Stimulated activated CD4-positive, alpha-beta T cell treated with anti-CD3 and anti-CD28 coated beads, Interleukin-15, amount 100 ng/mL, for 1 hour (primary cell): ENCODE measurements at places on chromosomes 3 and 15.

- DNase-seq = no peak
Measured at GRCh38 chr3:195257454-195258448, 13.2 kb downstream of the XXYLT1 start.

- DNase-seq = no peak
Measured at GRCh38 chr3:93923006-93923405, 50.7 kb downstream of the PROS1 start.

- DNase-seq = no peak
Measured at GRCh38 chr15:26028086-26028740, 165.1 kb upstream of the ATP10A start.

- DNase-seq = no peak
Measured at GRCh38 chr3:9721015-9721699, 10.4 kb upstream of the BRPF1 start.

DNA sequence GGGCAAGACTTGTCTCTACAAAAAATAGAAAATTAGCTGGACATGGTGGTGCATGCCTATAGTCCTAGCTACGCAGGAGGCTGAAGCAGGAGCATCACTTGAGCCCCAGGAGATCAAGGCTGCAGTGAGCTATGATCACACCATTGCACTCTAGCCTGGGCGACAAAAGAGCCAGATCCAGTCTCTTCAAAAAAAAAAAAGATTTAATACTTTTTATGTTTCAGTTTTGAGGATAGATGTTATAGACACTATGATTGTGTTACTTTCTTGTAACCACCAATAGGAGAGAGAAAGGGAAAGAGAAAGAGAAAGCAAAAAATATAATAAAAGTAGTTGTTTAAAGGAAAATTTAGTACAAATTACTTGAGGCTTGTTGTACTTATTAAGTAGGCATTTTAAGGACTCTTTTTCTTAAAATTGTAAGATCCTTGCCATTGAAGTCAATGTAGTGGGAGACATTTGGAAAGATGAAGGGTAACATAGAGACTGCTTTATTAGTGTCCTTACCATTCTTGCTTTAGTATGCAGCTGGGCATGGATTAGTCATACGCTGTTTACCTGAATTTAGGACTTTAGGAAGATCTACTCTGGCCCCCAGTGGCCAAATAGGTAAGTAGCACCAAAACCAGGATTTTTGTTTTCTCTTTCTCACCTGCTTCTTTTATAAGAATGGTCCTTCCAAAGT, 35.1 kb upstream of the ZDHHC23 start:
- no peak for DNase-seq

GRCh38 chr15:70343961-70344621, 246.4 kb upstream of the TLE3 start:
- no peak for DNase-seq

GRCh38 chr3:16474216-16474615, 39.3 kb downstream of the RFTN1 start:
- no peak for DNase-seq

- DNase-seq = no peak
Measured at GRCh38 chr3:131731709-131732108, 228.9 kb upstream of the MRPL3 start.

- DNase-seq = no peak
Measured at GRCh38 chr3:183579967-183580900, 24.7 kb upstream of the KLHL6 start.

GRCh38 chr3:8984526-8984925, 21.3 kb upstream of the RAD18 start:
- DNase-seq = no peak

DNA sequence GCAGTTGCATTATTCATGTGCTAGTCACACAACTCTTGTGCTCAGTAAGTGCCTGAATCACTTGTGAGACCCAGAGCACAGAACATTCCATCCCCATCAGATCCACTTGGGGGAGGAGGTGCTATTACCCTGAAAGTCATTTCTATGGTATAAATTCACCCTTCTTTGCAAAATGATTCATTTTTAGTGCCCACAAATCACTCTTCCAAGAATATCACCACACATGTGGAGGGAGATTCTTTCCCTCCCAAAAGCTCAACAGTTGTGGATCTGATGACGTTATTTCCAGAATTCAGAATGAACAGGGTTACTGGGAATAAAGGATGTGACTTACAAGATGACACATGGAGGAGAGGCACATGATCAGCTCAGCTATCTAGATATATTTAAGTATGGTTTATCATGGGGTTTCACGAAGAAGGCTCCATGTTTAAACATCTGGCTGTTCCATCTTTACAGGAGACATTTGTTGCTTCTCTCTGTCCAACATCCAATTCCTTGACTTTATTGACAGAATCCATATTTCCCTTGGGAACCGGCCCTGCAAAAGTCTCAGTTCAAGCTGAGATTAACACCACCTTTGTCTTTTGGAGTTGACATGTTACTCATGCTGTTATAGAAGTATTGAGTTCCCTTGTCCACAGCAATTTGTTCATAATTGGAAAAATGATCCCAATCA, 214.2 kb upstream of the PROK2 start:
- no peak for DNase-seq

DNA sequence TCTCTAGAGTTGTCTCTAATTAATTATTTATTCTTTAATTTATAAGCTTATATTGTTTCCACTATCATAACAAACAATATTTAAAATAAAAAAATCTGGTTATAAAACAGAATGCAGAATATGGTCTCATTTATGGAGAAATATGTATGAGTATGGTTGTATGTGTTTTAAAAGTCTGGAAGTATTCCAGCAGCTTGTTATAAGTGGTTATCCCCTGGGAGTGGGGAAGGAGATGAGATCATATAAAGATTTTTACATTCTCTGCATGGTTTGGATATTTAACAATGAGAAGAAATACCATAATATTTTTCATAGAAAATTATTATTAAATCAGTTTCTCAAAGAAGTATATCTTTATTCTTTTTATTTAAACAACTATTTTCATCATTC, 135.4 kb upstream of the MB21D2 start:
- no peak for DNase-seq

- DNase-seq = no peak
Measured at GRCh38 chr15:24318981-24319380, 356.6 kb upstream of the NPAP1 start.

- no peak for DNase-seq
Measured at GRCh38 chr3:144344925-144345548, 373.4 kb downstream of the DIPK2A start.

DNA sequence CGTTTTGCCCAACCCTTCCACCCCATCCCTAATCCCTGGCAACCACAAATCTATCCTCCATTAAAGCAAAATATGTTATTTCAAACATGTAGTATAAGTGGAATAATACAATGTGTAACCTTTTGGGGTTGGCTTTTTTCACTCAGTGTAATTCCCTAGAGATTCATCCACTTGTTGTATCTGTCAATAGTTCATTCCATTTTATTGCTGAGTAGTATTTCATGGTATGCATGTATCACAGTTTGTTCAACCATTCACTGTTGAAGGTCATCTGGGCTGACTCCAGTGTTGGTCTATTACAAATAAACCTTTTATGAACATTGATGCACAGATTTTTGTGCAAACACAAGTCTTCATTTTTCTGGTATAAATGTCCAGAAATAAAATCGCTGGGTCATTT, 38.8 kb downstream of the BSN start:
- no peak for DNase-seq

DNA sequence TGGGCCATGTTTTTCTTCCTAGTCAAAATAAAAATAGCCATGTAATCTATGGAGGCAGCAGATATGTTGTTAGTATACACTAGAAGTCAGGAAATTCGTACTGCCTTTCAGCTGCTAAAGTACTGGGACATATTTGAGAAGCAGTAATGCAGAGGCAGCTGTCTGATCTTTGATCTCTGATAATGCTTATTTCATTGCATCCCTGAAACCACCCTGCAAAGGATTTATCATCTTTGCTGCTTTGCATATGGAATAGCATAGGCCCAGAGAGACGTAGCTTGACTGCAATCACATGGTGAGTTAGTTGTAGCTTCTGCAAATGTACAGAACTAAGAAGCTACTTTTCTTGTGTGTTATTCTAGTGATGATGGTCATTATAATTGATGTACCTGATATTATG, 52.4 kb downstream of the RBM6 start:
- DNase-seq = no peak

DNA sequence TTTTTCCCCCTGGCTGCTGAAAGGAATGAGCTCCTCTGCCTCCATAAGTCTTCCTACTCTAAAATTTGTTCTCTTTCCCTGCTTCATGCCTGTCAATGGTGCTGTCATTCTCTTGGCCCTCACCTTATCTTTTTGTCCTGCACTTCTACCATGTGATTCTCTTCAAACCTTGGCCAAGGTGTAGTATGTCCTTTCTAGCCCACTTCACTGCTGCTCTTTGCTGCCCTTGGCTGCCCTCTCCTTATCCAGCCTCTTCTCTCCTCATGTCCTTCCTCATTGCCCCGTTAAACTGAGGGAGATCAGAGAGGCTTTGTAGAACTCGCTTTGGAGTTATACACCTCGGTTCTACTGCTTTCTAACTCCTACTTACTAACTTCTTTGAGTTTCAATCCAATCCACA, 19.7 kb downstream of the MINDY4B start:
- DNase-seq = no peak

- DNase-seq = no peak
Measured at GRCh38 chr3:4817128-4817527, 162.1 kb upstream of the BHLHE40 start.

- no peak for DNase-seq
Measured at GRCh38 chr3:66816090-66816761, 181.9 kb upstream of the KBTBD8 start.

GRCh38 chr3:129384594-129385323, 43.7 kb downstream of the EFCAB12 start:
- DNase-seq = no peak

DNA sequence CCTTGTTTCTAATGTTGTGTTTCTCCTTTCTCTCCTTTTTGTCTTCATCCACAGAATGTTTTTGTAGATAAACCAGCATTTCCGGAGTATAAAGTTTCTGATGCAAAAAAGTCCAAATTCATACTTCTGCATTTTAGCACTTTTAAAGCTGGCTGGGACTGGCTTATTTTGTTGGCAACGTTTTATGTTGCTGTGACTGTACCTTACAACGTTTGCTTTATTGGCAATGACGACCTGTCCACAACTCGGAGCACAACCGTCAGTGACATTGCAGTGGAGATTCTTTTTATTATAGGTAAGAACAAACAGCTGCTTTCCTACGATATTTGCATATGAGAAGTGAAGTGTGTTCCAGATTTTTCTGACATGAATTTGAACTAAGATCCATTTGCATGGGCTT, 199.4 kb downstream of the KCNH8 start:
- DNase-seq = no peak
